ENCODE measurements at places on chromosomes 1 and 21. TPM values are rescaled to one million over a fixed set of nuclear protein-coding genes. Genes with fewer than 3 reads are reported as not detected.

DNA sequence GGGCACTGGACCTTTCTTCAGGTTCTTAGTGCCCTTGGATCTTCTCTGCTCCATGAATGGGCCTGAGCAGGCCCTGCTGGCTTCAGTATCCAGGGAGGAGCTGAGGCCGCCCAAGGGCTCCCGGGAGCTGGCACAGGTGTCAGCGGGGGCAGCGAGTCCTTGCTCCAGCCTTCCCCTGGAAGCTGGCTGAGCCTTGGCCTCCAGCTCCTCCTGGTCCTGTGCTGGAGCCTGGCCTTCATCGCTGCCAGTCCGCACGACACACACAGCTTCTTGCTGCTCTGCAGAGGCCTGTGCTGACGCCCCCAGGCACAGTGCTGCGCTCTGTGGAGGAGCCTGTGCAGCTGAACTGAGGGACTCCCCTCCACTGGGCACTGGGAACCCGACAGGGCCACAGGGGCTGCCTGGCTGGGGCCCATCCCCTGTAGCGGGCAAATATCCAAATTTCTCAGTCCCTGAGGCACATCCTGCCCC, 1.7 kb downstream of the SPOCD1 start:
- H3K27ac ChIP-seq: no peak overlapping the region
- no peaks in the 10 kb centered on the region for H3K36me3 ChIP-seq
- no peaks in the 10 kb centered on the region for H3K27me3 ChIP-seq
- DNase-seq: no peak

The BRINP2 gene
- total RNA-seq: 0.49 TPM

DNA sequence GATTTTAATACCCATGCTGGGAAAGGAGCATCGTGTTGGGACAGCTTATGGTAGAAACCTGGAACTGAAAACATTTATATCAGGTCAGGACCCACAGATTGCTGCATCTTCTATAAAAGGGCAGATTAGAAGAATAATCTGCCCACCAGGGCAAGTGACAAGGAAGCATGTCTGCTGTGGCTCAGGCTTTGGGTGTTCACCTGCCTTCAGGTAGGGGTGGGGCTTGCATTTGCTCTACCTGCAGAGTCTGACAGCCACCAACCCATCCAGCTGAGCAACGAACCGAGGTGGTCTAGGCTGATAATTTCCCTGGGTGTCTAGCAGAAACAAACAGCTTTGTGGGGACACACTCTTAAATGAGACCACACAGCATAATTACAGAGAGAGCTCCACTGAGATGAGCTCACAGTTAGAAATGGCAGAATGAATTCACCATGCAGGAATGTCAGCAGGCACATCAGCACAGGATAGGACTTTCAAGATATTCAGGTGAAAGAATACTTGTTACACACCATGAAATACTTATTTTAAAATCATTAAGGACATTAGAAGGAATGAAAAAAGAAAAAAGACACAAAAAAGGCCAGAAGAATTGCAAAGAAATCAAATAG, 36.1 kb upstream of the B3GALT5 start:
- H3K4me3 ChIP-seq: no peak overlapping the region
- no peaks in the 10 kb centered on the region for H3K27me3 ChIP-seq
- H3K36me3 ChIP-seq: no peaks in the 10 kb centered on the region
- no peaks in the 10 kb centered on the region for H3K4me1 ChIP-seq

- no peaks in the 10 kb centered on the region for H3K27me3 ChIP-seq
- H3K27ac ChIP-seq: no peak overlapping the region
These were observed 264.8 kb upstream of the DUSP10 start for GRCh38 chr1:222006715-222007114.

DNA sequence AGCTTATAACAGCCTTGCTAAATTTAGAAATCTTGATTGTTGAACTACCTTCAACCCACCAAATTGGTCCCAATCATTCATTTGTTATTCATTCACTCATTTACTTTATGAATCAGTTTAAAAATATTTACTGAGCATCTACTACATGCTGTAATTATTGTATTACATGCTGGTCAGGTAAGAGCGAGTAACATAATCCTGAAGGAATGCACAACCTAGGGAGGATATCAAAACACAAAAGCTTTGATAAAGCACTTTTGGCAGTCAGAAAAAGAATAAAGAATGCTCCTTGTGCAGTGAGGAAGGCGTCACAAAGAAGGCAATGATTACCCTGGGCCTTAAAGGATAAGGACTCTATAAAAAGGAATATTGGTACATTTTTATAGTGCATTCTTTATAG, 518.9 kb upstream of the NR5A2 start:
- no peaks in the 10 kb centered on the region for H3K27me3 ChIP-seq
- H3K27ac ChIP-seq: no peak overlapping the region
- no peaks in the 10 kb centered on the region for H3K36me3 ChIP-seq
- no peak overlapping the region for H3K4me3 ChIP-seq

GRCh38 chr1:109369167-109369746, 28.5 kb downstream of the SORT1 start:
- peak overlapping the region; percentile 69 for H3K27ac ChIP-seq
- no peak overlapping the region for H3K4me3 ChIP-seq
- H3K36me3 ChIP-seq: peaks cover 7% of the 10 kb centered on the region

- peak overlapping the region; percentile 68 for H3K27ac ChIP-seq
- no peaks in the 10 kb centered on the region for H3K4me1 ChIP-seq
- DNase-seq: peak; percentile 90
These were observed 28.4 kb downstream of the TRIM45 start for GRCh38 chr1:117093091-117093534.

The ZNF697 gene
- 3.7 TPM for total RNA-seq

DNA sequence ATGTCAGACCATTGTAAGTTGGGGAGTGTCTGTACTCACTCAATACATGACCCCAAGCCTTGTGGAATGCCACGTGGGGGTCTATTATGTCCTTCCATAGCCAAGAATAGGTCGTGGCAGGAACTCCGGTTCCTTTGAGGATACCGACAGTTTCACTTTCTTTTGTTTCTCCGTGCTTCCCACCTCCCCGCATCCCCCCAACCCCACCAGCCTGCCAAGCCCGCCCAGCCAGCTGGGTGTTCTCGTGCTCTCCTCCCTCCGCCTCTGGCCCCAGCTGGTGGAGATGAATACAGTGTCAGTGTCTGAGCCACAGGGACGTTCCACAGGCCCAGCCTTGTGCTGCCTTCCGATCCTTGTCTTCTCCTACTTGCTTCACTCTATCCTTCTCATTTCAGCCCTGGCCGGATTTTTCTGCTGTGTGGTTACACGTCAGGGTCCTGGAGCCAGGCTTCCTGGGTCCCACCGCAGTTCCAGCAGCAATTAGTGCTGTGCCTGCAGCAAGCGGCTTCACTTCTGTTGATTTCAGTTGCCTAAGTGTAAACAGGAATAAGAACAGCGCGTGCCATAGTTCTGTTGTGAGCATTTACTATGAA, 4.1 kb upstream of the AGTRAP start:
- no peaks in the 10 kb centered on the region for H3K27me3 ChIP-seq
- peak overlapping the region; percentile 17 for H3K4me3 ChIP-seq
- no peaks in the 10 kb centered on the region for H3K36me3 ChIP-seq
- peak overlapping the region; percentile 52 for H3K27ac ChIP-seq
- peaks cover 46% of the 10 kb centered on the region for H3K4me1 ChIP-seq

DNA sequence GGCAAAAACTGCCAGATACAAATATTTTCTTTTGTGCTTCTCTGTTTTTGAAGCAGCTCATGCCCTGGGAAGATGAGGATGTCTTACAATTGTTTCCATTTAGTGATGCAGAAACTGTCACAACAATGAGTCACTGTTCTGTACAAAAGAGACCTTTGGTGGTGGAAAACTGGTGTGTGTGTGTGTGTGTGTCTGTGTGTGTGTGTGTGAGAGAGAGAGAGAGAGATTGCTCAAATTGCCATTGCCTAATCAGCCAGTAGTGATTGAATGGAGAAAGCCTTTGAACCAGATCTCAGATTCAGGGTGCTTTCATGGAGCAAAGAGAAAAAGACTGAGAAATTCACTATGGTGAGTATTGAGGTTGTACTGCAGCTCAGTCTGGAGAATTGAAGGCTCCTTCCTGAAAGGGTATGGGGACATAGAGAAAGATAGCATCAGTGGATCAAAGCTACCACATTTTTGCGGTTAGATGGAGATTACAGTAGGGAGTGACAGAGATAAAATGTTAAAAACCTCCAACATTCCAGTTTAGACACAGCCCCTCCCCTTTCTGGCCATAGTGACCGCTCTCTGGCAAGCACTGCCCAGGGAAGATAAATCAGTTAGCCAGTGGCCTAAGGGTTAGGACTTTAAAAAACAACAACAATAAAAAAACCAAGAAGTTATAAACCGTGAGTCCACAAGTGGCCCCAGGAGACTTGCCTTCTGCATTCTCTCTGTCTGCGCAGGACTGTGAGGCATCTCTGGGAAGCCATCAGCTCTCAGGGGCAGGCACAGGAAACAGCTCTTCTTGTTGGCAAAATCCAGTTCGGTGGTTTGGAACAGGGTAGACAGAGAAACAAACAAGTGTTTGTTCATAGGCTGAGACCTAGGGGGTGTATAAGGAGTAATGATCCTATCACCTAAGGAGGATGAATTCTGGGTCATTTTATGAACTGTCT, 406.5 kb downstream of the DUSP10 start:
- H3K27me3 ChIP-seq: no peaks in the 10 kb centered on the region
- H3K4me1 ChIP-seq: peaks cover 16% of the 10 kb centered on the region
- H3K27ac ChIP-seq: peak overlapping the region; percentile 43
- no peaks in the 10 kb centered on the region for H3K36me3 ChIP-seq
- no peak for DNase-seq

GRCh38 chr1:207049974-207050391, 1.0 kb downstream of the YOD1 start:
- DNase-seq: no peak
- peak overlapping the region; percentile 79 for H3K4me3 ChIP-seq
- H3K27me3 ChIP-seq: no peaks in the 10 kb centered on the region

Measured in vagina (tissue), 2 donors.